ENCODE measurements at places on chromosomes 3 and 15.

DNA sequence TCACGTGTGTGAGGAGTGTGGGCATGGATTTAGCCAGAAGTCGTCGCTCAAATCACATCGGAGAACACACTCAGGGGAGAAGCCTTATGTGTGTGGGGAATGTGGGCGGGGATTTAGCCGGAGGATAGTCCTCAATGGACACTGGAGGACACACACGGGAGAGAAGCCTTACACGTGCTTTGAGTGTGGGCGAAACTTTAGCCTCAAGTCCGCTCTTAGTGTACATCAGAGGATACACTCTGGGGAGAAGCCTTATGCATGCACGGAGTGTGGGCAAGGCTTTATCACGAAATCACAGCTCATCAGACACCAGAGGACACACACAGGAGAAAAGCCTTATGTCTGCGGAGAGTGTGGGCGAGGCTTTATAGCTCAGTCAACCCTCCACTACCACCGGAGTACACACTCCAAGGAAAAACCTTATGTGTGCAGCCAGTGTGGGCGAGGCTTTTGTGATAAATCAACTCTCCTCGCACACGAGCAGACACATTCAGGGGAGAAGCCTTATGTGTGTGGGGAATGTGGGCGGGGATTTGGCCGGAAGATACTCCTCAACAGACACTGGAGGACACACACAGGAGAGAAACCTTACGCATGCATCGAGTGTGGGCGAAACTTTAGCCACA is 28.1 kb downstream of the ZNF589 start:
- DNase-seq: peak; percentile 63

- no peak for DNase-seq
Measured at GRCh38 chr3:158430448-158430847, 140.5 kb upstream of the MLF1 start.

DNA sequence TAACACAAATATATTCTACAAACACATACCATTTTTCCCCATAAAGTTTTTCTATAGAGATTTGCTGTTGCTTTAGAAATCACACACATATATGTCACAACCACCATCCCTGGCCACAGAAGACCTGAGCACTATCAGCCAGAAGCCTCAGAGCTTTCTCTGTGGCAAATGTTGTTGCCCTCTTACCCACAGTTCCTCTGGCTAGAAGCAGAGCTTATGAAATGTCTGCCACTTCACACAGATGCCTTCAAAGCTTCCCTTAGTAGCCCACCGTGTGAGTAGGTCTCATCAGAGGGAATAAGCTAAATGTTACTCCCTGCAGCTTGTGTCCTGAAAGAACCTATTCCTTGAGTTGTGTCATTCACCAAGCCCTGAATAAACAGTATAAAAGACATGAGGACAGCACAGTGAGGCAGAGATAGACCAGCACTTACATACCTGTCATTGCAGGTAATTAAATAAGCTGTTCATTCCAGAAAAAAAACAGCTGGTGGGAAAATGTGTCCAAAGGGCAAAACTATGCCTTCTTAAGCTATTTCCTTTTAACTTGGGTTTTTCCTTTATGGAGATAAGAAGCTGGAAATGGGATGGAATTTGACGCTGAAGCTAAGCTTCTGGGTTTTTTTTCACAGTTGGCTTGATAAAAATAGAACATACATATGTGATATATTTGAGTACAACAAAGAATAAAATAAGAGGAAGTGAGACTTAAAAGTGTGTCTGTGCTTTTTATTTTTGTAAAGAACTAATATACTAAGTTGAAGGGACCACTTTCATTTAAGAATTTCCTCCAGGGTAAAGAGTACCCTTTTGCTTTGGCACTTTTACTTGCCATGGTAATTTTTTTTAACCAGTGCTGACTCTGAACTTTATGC is 391.4 kb downstream of the KCNH8 start:
- no peak for DNase-seq

GRCh38 chr3:31934866-31935265 is 46.2 kb downstream of the OSBPL10 start:
- no peak for DNase-seq

DNA sequence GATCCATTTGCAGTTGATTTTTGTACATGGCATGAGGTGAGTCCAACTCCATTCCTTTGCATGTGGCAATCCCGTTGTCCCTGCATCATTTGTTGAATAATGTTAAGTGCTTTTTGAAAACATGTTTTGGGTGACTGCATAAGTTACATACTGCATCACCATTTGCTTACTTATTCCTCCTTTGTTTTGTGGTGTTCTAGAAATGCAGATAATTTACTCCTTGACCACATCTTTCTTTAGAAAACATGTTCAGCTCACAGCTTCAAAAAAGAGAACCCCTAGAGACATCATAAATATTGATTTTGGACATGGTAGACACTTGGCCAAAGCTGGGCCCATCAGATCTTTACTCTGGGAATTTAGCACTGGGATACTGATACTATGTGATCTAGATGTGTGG is 135.3 kb upstream of the DAZL start:
- no peak for DNase-seq

GRCh38 chr3:129025108-129025507 is 24.0 kb downstream of the EFCC1 start:
- DNase-seq: no peak

GRCh38 chr3:19342389-19342788 is 194.1 kb downstream of the KCNH8 start:
- DNase-seq: no peak

- DNase-seq: no peak
Measured at GRCh38 chr15:39414201-39414600, 166.7 kb upstream of the THBS1 start.

DNA sequence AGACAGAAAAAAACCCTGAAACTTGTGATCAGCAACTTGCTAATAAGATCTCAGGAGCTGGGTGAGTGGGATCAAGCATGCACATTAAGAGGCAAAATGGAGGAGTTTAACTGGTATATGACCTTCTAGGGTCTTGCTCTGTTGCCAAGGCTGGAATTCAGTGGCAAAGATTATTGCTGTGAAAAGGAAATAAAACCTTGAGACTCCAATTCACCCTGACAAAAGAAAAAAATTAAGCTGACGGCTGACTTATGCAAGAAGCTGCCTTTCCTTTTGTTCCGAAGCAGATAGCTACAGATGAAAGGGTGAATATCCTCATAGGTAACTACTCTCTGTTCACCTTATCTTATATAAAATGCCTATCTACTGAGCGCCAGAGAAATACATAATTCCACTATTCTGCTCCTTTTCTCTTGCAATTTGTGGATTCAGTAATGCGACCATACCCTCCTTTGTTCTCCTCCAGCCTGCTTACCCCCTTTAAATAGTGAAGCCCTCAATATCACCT is 68.9 kb downstream of the HERC1 start:
- DNase-seq: no peak

DNA sequence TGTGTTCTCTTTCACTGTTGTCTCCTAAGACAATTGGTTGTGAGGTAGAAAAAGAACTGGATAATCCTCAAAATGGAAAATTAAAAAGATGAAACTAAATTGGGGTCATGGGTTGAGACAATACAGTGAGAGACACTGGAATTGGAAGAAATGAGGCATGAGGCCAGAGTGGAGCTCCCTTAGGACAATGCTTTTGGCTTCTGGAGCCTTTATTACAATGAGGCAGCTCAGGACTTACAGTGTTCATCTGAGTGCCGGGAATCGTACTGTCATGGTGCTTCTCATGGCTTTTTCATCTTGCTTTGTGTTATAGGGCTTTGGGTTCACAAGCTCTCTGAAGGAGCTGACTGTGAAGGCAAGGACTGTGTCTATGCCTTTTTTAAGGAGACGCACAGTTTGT is 293.5 kb downstream of the SOX2 start:
- DNase-seq: no peak

DNA sequence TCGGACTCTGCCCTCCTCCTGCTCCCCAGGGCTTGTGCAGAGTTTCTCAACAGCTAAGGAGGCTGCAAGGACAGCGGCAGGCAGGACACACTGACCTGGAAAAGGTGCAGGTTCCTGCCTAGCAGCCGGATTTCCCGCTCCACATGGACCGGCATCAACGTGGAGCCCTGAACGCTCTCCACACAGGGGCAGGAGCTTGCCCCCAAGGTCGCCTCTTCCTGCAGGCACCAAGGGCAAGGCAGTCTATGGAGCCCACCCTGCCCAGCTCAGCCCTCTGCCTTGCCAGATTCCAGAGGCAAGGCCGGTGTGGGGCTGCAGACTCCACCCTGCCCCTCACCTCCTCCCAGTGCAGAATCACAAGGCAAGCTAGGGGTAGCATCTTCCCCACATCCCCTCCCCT is 10.7 kb downstream of the PLXNB1 start:
- no peak for DNase-seq

DNA sequence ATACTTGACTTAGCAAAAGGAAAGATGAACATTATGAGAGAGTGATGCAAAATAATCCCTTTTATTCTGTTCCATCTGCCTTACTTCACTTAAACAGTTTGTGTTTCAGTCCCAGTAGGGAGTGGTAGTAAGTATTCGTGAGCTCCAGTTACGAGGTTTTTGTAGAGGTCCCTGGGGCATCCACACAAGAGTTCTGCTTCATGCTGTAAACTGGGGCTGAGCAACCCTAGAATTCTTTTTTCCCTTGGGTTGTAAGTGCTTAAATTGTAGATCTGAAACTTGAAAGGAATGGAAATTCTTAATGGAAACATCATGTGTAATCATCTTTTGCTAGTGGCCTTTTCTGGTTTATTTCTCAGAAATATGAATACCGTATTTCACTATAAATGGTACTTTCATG is 79.5 kb downstream of the SEMA6D start:
- no peak for DNase-seq

GRCh38 chr15:59311195-59311594 is 61.5 kb downstream of the MYO1E start:
- DNase-seq: no peak

DNA sequence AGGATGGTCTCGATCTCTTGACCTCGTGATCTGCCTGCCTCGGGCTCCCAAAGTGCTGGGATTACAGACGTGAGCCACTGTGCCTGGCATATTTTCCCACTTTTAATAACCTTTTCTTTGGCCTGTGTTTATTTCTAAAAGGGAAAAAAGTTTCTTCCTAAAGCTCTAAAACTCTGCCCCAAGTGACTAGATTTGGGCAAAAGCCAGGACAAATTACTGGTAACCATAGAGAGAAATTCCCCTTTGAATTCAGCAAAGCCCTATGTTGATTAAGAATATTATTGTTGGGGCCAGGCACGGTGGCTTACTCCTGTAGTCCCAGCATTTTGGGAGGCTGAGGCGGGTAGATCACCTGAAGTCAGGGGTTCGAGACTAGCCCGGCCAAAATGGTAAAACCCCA is 11.5 kb upstream of the TRPM7 start:
- DNase-seq: no peak

DNA sequence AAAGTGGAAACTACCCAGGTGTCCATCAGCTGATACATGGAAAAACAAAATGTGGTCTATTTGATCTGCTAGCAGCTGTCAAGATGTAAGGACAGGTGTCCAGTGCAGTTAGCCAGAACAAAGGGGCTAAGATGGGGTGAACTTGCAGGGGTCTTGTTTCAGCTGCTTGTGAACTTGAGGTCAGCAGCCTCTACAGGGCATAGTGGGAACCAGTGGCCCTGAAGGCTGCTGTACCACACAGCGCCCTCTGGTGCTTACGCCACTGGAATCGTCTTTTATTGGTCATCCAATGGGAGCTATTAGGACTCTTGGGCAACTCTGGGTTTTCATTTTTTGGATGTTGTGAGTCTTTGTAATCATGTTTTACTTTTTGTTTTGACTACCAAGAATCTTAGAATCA is 62.2 kb upstream of the CTSH start:
- peak; percentile 36 for DNase-seq

DNA sequence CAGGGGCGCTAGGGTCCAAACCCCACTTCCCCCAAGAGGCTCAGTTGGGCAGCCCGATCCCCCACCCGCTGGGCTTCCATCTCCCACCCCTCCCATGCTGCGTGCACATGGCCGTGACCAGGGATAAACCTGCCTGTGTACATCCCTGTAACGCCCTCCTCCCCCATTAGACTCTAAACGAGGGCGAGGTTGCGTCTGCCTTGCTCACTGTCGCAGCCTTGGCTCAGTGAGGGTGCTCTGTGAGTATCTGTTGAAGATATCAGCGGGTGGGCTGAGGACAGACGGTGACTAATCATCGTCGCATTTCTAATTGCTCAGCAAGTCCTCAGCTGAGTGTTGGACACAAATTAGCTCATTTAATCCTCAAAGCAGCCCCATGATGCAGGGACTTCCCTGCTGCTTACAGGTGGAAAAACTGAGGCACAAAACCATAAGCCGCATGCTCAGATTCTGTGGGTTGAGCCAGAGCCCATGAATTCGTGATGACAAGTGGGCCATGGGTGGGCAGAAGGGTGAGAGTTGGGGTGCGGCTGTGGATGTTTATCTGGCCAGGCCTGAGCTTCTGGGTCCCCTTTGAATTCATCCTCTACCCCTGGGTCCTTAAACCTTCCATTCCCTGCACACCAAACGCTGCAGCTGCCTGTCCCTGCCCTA is 26.0 kb downstream of the FBLN2 start:
- DNase-seq: peak; percentile 34

DNA sequence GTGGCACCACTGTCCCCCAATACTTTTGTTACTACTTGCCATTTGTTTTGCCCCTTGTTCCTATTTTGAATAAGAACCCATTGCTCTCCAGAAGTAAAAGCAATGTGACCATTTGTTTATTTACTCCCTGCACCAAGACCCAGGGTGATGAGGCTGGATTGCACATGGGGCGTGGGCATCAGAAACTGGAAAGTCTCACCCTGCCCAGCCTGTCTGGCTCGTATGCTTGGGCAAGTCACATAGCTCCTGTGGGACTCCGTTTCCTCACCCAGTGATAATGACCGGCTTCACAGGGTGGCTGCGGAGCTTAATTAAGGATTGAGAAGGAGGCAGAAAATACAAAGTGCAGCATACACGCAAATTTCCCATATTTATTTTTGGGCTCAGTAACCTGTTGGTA is 167.7 kb upstream of the ICE2 start:
- no peak for DNase-seq

DNA sequence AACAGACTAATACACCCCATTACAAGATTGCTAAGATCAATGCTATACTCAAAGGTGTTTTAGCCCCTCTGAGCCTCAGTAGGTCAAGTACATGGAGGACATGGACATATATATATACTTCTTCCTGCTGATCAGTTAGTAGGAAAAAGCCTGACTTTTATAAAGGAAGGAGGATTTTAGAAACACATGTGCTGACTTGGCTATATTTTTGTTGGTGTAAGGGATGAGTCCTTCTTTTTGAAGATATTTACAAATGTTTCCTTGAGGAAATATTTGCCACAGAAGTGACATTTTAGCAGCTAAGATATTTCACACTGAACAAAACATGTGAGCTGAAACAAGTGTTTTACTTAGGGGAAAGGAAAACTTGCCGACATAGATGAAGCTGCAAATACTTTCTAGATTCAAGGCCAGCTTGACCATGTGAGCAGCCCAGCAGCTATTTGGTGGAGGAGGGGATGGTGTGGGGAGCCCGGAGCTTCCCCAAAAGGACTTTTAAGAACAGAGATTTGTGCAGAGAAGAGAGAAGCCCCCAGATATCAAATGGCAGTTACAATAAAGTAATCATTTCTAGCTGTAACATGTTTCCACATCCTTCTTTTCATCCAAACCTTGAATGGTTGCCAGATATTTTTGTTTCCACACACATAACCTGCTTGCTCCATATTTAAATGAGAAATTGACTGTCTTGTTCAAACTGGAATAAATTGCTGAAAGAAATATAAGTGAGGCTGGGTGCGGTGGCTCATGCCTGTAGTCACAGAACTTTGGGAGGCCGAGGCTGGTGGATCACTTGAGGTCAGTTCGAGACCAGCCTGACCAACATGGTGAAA is 111.7 kb upstream of the NR2F2 start:
- DNase-seq: no peak

Data from activated CD4-positive, alpha-beta T cell treated with anti-CD3 and anti-CD28 coated beads, Interleukin-10, Interleukin-2, amounts not matched to agents 100 ng/mL and 50 ng/mL, durations not matched to agents 16 hours and 8 hours (primary cell).